Gastrocnemius medialis (tissue), 4 donors: ENCODE measurements at places on chromosomes 5 and 9.

DNA sequence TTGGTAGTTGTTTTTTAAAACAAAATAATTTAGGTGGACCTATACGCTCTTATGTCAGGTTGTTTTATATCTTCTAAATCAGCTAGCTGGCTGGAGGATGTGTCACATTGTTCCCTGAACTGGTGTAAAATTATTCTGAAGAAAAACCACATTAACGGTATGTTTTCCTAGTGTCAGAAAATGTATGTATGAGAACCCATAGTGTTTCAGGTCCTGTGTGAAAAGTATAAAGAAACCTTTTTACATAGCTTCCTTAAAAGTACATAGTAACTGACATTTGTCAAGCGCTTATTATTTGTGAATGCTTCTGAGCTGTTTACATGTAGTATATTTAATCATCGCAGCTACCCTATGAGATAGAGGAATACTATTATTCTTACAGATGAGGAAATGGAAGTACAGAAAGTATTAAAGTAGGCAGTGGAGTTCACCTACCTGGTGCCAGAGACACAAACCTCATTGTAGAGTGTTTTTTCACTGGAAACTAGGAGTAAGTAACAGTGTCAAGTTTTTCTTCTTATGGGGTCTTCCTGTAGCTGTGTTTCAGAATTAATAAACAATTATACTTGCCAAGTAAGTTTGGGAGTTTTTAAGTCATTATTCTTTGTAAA is 10.4 kb upstream of the FAM120AOS start:
- no peak for DNase-seq

- DNase-seq: no peak
These were observed 277.5 kb downstream of the CEMIP2 start for GRCh38 chr9:71490810-71491209.

DNA sequence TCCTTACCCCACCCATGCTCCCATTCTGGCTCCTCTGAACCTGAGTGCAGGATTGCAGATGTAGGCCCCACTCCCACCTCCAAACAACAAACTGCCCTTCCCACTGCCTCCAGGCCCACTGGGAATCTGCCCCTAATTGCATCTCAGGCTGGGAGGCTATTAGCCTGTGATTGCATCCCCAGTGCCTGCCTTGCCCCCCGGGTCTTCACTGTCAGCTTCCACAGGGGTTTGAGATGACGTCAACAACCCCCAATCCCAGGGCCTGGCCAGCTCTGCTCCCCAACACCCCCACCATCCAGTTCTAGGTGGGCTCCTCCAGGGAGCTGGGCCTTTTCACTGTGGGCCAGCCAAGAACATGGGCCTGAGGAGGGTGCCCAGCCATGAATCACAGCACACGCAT is 91.5 kb downstream of the PCDH1 start:
- no peak for DNase-seq

GRCh38 chr9:12882430-12882829 is 107.6 kb downstream of the LURAP1L start:
- peak; percentile 14 for DNase-seq

DNA sequence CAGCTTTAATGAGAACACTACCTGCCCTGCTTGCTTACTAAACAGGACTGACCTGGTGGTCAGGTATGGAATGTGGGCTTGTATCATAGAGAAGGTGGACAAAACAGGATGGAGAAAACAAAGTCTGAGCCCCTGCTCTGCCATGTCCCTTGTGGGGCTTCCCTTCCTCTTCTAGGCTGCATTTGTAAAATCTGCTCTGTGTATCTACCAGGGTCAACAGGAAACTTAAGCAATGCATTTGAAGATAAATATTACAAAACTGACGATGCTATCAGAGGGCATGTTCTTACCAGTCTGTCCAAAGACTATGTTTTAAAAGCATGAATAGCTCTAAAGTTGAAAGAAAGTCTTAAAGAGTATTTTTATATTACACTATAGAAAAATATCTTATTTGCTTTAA is 228.7 kb downstream of the DCP2 start:
- no peak for DNase-seq

DNA sequence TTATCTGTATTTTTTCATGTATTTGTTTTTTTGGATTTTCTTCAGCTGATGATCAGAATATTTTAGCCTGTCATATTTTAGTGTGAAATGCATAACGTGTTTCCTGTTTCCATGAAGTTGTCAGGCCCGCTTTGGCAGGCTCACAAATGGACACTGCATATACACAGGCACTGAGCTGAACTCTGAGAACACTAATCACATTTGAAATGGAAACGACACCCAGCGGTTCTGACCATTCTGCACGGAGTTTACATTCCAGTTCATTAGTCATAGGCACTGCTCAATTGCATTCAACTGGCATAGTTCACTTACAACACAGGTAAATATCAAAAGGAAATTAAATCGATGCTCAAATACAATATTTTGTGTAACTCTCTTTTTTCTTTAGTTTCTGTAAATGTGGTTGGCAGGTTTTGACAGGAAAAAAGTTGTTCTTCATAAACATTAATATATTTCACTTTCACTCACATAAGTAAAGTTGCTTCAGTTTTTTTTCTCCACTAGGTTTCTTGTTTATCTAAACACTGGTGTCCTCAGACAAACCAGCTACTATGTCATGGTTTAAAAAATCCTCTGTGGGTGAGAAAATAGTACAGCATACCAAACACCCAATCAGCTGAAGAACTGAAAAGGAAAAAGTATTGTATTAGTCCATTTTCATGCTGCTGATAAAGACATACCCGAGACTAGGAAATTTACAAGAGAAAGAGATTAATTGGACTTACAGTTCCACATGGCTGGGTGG is 559.0 kb upstream of the DAP start:
- DNase-seq: no peak

GRCh38 chr5:148828511-148829247 is 2.3 kb downstream of the ADRB2 start:
- peak; percentile 58 for DNase-seq

DNA sequence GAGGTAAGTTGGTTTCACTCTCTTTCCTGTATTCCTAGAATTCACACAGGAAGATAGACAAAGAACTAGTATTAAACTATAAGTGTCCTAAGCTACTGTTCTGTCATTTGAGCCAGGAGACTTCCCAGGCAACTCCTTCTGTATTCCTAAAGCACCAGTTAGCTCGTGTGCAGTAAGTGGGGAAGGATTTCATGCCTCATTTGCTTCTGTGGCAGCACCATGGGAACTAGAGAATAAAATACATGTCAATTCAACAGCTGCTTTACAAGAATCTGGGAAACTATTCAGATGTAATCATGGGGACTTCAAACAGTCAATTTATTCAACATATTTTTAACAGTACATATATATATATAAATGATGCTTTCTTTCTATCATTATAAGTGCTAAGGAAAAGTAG is 762.3 kb downstream of the PRELID2 start:
- no peak for DNase-seq

DNA sequence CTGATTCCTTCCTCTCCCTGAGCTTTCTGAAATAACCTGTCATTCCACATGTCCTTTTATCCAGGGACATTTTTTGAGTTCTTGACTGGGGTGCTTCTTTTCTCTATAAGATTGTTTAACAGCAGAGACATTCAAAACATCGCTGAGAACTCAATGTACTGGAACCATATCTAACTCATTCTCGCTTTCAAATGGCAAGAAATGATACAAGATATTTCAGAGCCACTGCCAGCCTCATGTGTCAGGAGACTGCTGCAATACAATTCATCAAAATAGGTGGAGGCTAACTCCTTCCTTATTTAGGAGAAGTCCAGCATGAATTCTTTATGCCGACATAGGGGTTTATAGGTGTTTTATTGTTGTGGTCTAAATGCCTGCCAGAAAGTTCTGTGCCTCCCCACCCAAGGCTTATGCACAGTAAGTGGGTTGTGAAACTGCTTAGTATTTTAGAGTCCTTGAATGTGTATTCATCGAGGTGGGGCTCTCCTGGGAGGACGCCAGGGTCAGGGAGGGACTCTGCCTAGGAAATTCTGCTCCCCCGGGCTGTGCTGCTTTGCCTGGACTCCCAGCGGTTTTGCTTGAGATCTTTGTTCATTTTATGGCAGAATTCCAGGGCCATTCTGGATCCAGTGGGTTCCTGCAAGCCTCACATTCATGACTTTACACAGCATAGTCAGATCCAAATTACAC is 53.9 kb downstream of the ZNF474 start:
- DNase-seq: peak; percentile 18

GRCh38 chr5:90020575-90021538 is 388.7 kb downstream of the CETN3 start:
- DNase-seq: no peak

DNA sequence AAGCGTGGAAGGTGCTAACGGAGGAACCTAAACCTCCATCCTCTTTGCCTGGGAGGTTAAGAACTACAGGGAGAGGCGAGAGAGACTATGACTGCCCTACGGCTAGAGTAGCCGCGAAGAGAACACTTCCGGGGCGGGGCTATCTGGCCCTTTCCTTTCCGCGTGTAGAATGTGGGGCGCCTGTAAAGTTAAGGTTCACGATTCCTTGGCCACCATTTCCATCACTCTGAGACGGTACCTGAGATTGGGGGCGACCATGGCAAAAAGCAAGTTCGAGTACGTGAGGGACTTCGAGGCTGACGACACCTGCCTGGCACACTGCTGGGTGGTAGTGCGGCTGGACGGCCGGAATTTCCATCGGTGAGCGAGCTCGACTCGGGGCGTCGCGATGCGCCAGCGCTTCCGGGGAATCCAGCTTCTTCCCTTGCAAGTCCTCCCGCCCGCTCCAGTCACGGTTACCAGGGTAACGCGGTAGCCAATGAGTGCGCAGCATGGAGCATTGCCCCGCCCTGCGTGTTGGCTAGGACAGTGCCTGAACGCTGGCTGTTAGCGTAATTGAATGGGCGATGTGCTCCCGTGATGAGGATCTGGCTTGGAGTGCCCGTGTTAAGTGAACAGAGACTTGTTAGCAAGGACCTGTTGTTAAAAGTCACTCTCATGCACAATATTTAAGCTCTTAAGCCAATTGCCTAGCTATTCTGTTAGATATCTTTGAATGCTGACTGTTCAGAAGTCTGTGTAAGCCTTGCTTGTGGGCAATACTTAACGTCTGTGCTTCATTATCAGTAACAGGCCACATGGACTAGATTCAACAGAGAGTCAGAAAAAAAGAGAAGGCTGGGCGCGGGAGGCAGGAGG is at the start of gene THG1L:
Gene THG1L (plus strand): TSS at position 149 of the 858 bp plus-strand sequence. CDS start 21 bp downstream, at position 170.
- DNase-seq: peak; percentile 96

- peak; percentile 18 for DNase-seq
These were observed 808 bp downstream of the SPOCK1 start for GRCh38 chr5:137498301-137498735.

GRCh38 chr5:131019111-131019510 is 145.9 kb downstream of the HINT1 start:
- no peak for DNase-seq

DNA sequence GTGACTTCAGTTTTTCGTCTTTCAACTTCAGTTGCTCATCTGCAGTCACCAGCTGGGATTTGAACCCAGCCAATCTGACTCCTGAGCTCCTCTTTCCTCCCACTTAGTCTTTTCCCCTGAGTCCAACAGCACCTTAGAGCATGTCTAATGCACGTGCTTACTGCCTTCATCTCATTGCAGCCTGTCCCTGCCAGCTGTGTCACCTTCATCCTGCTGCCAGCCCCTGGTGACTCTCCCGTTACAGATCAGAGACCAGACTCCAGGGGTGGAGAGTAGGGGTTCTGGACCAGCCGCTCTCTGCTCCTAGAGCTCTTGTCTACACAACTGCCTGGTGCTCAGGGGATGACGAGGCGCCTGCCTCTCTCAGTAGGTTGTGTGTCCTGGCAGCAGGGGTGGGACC is 132.9 kb upstream of the LMX1B start:
- DNase-seq: no peak

GRCh38 chr5:160293901-160294561 is 18.3 kb downstream of the CCNJL start:
- DNase-seq: no peak

DNA sequence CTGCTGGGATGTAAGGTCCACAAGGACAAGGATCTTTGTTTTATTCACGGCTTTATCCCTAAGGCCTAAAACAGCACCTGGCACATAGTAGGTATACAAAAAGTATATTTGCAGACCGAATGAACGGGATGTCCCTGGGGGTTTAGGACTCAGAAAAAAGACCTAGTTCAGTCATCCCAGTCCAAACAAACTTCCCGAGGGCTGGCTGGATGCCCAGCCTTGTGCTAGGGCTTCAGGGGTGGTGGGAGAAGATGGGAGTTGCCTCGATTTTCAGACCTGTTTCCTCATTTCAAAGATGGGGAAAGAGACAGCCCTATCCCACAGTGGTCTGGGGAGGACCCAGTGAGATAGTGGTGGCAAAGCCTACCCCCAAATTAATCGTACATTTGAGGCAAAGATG is 3.0 kb upstream of the PROB1 start:
- no peak for DNase-seq

GRCh38 chr9:135650408-135650807 is 11.1 kb upstream of the GLT6D1 start:
- DNase-seq: no peak

DNA sequence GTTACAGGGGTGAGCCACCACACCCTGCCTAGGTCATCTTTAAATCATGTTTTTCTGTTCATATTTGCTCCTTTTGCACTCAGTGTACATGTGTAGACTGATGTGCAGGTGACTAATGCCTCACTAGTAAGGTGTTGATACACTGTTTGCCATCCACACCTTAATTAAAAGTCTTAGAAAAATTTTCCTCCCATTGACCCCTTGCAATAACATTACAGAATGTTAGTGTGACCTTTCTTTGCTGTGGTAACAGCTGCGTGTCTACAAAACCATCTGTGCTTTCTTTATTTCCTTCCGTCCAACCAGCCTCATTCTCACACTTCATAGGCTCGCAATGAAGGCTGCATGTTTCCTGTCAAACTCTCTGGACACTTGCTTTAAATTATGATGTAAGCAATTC is 6.6 kb upstream of the CEMIP2 start:
- DNase-seq: no peak

DNA sequence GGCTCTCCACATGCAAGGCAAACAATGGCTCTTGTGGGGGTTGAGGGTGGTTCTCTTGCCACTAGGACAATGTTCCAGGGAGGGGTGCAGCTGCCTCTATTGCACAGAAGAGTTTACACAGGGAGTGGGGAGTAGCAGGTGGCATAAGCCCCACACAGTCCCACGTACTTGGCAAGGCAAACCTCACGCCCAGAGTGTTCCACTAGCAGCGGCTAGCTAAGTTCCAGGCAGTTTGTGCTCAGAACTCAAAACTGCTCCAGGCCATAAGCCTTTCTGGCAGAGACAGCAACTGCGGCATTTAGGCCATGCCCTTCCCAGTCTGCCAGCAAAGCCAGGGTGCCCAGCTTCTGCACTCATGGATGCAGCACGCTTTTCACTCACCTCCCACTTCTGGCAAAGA is 29.0 kb upstream of the BTNL3 start:
- no peak for DNase-seq

DNA sequence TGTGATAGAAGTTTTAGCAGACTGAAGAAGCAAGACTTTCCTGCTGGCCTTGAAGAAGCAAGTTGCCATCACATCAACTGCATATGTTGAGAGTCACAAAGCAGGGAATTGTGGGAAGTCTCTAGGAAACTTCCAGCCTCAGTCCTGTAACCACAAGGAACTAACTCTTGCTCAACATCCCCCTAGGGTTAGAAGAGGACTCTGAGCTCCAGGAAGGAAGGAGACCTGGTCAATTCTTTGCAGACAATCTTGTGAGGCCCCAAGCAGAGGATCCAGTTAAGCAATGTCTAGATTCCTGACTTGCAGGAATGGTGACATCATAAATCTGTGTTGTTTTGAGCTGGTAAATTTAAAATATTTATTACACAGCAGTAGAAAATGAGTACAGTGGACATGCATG is 18.6 kb upstream of the ZNF366 start:
- DNase-seq: no peak
